ENCODE measurements at places on chromosomes 16 and 17.

GRCh38 chr17:31048780-31049179, 46.0 kb upstream of the NF1 start:
- no peak for DNase-seq

GRCh38 chr17:83125515-83126274, 46.3 kb downstream of the METRNL start:
- DNase-seq, result no peak

- DNase-seq, result no peak
These were observed 230.4 kb downstream of the C16orf78 start for GRCh38 chr16:49603956-49604355.

DNA sequence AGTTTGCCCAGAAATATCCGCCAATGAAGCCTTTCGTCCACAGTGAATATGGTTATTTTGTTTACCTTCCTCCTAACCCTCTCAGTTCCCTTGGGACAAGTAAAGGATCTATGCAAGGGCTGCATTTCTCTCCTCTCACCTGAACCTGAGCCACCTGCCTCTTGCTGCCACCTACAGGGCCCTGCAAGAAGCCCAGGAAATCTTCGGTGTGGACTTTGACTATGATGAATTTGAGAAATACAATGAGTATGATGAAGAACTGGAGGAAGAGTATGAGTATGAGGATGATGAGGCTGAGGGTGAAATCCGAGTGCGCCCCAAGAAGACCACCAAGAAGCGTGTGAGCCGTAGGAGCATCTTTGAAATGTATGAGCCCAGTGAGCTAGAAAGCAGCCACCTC, 14.0 kb downstream of the SUPT6H start:
- DNase-seq, result no peak

GRCh38 chr16:81616321-81617020, 162.6 kb upstream of the PLCG2 start:
- peak; percentile 42 for DNase-seq

DNA sequence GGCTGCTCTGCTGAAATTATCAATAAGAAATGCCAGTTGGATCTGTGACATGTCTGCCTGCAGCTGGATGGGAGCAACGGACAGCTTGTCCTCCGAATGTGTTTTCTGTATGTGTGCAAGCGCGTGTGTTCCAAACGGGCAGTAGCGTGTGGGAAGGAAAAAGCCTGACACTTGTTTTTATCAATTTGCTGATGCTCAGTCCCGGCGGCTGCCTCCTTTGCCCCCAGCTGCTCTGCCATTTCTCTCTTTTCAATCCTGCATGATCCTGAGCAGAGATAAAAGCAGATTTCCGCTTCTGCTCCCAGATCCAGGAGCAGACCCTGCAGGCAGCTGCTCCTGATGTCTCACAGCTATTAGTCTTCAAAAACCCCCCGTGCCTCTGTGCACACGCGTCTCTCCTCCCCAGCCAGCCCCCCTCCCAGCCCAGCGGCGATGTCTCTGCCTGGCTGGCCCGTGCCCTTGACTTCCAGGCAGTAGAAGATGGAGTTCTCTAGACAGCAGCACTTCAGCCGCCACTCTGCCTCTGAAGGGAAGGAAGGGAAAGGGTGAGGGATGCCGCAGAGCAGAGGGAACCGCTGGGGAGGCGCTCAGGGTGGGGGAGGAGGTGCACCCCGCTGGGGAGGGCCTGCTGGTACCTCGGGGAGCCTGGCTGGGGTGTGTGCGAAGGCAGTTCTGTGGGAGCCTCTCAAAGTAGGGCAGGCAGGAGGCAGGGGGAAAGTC, 4.1 kb downstream of the PRCD start:
- no peak for DNase-seq

GRCh38 chr17:27466376-27466742, 10.1 kb downstream of the KSR1 start:
- DNase-seq, result no peak

DNA sequence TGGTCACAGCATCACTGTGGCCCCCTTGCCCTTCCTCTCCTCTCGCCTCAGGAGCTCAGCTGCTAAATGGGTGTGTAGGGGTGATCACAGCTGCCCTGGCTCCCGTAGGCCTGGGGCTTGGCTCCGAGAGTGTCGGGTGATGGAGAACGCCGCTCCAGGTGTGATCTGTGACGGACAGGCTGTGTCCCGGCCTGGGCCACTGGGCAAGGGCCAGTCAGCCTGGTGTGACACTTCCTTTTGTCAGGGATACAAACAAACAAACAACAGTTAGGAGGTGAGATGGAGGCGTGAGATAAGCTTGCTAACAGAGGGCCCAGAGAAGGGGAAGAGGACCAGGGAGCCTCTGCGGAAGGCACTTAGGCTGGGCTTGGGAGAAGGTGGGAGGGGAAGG, 2.0 kb downstream of the ADGRG1 start:
- DNase-seq, result no peak

GRCh38 chr17:79011451-79012147, 2.0 kb upstream of the CANT1 start:
- no peak for DNase-seq

GRCh38 chr17:79838522-79839274, 542 bp downstream of the CBX4 start:
- no peak for DNase-seq

DNA sequence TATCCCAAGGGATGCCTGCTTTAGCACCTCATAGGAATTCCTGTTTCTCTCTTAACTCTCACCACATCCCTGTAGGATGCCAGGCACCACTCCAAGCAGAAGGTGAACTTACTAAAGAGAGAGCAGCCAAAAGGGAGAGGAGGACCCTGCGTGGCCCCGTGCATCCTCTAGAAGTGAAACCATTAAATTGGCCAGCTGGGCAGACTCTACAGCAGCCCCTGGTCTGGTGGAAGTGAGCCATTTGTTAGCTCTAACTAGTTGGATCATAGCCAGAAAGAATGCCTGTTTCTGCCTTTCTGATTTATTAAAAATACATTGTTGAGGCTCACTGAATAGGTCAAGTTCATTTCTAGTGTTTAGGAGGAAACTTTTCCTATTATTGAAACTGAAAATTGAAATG, 22.3 kb downstream of the TMEM11 start:
- no peak for DNase-seq

DNA sequence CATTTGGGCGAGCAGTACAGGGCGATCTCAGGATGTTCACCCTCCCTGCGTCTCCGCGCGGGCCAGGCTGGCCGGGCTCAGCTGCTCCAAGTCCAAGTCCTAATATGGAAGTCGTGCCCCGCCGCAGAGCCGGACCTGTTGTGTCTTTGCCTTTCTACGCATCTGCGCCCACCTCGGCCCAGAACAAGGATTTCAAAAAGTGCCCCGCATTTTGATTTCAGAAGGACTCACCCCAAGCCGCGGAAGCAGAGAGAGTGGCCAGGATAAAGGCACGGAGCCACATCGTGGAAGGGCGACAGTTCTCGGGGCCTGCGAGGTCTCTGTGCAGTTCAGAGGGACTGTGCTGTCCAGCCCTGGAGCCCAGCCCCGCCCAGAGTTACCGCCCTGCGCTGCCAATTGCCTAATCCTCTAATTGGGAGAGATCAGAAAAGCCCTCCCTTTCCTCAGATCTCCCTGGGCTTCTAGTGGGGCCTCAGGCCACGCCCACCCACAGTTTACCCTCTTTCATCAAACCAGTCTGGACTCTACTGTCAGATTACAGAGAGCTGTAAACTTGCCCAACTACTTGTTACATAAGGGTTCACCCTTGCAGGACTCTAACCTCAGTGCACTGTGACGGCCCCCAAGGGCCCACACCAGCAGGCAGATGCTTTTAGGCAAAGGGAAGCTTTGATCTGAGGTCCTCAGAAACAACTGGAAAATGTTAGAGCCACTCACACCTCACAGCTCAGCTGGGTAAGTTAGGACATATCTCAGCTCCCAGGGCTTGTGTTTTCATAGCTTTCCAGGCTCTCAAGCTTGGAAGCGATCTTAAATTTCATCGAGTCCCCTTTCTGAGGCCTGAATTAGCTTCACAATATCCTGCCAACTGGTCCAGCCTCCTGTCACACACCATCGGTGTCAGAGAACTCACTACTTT, at the start of gene CES1:
TSS of gene CES1 (minus strand) at position 324 of the 919 bp plus-strand sequence. CDS start at position 283, 41 bp downstream.
- DNase-seq, result no peak

DNA sequence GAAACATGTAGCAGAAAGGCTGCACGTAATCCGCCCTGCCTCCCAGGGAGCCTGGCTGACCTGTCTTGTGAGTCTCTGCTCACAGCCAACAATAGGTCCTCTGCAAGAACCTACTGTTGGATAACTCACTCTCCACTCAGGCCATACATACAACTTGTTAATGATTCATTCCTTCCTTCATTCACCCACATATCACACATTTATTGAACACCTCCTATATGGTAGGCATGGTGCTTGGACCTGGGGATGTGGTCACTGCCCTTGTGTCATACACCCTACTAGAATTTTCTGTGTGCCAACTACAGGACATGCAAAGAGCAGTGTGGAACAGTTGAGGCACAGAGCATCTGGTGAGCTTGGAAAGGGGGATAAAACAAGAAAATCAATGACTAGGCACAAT, 28.1 kb upstream of the HNF1B start:
- DNase-seq, result no peak

GRCh38 chr17:40348562-40349476, 15.7 kb downstream of the GJD3 start:
- no peak for DNase-seq

- no peak for DNase-seq
These were observed 1.2 kb upstream of the FLYWCH1 start for GRCh38 chr16:2910441-2910969.

DNA sequence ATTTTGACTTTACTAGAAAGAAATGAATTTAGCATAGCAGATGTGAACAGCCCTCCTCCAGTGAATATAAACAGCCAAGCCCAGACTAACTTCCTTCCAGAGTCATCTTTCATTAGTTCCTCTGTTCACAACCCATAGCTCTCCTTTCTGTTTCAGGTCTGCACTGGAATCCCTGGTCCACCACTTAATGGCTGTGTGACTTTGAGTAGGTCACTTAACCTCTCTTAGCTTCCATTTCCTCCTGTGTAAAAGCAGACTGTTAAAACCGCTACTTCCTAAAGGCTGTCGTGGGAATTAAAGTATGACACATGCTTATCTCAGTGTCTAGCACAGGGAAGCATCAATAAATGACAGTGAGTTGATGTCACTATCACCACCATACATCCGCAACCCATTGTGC, 7.5 kb downstream of the SLC6A4 start:
- no peak for DNase-seq

- DNase-seq, result no peak
These were observed 6.7 kb downstream of the FOXF1 start for GRCh38 chr16:86517033-86517432.

GRCh38 chr16:69323415-69323814, 7.0 kb downstream of the PDF start:
- DNase-seq, result no peak

DNA sequence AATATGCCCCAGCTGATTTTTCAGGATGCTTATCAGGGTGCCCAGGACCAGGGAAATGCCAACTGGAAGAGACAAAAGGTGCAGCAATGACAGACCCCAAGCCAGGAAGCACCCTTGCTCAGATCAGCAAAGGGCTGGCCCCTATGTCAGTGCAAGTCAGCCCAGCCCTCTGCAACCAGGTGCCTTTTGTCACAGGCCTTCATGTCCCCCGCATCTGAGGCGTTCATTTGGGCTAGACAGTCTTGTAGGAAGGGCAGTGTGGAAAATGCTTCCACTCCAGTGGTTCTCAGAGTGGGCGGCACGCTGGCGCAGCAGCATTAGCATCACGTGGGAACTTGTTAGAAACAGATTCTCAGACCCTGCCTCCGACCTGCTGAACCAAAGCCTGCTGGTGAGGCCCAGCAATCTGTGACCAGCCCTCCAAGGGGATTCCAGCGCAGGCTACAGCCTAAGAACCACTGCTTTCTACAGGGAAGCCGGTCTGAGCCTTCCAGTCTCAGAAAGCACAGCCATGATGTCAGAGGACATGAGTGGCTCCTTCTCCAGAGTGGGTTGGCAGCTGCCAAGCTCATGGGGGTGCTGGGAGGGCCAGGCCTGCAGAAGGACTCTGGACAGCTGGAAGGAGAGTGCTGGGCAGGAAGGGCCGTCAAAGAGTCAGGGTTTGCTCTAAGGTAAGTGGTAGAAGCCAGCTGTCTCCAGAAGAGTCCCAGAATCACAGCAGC, 13.1 kb downstream of the SLC47A2 start:
- DNase-seq, result no peak

- no peak for DNase-seq
These were observed 204.9 kb upstream of the EEF2KMT start for GRCh38 chr16:5302372-5303114.

GRCh38 chr17:40551091-40551878, 14.0 kb downstream of the CCR7 start:
- no peak for DNase-seq

GRCh38 chr16:90020838-90021382, 1.7 kb upstream of the DBNDD1 start:
- DNase-seq, result no peak

- no peak for DNase-seq
These were observed 53.1 kb downstream of the HS3ST3B1 start for GRCh38 chr17:14353861-14354474.

- no peak for DNase-seq
These were observed 236.0 kb upstream of the IRX5 start for GRCh38 chr16:54694651-54695050.

DNA sequence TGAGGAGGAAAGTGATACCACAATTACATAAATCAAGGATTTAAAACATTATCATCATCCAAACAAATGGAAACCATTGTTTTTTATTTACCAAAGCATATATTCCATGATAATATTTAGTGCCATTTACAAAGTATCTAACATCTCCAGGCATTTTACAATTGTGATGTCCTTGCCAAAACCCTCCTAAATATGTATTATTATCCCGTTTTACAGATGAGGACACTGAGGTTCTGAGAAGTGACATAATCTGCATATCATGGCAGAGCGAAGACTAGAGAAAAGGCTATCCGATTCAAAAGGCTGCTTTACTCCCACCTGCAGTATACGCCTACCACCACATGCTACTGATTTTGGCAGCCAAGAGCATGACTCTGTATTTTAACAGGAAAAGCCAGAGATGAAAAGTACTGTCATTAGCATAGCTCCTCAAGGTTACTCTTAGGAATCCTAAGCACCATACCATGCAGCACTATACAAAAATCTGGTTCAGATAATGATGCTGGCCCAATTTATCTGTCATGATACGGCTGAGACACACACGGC, 301.4 kb downstream of the CA10 start:
- DNase-seq, result no peak

- no peak for DNase-seq
These were observed 21.2 kb upstream of the MYO15B start for GRCh38 chr17:75566416-75566815.

DNA sequence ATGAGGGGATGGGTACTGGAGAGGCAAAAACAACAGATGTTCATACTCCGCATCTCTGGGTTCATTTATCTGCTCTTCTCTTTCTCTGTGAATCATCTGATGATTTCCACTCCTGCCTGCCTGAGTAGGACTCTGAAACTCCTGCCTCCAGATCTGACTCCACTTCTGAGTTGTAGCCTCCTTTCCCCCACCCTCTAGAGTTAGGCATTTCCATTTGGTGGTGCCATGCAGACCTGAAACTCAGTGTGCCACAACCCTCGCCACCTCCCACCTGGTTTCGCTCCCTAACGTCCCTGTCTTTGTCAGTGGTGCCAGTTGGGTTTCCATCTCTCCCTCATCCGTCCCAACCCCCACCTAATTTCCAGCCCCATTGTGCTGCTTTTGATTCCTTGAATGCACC, 126.2 kb downstream of the PRKCB start:
- peak; percentile 15 for DNase-seq

All from activated CD8-positive, alpha-beta memory T cell treated with anti-CD3 and anti-CD28 coated beads for 48 hours (primary cell).